ENCODE measurements at places on chromosomes 4 and X.

GRCh38 chrX:119655125-119655524, 37.8 kb downstream of the SEPTIN6 start:
- no peaks in the 10 kb centered on the region for H3K27me3 ChIP-seq
- peaks cover 2% of the 10 kb centered on the region for H3K4me1 ChIP-seq
- H3K27ac ChIP-seq: no peak overlapping the region

DNA sequence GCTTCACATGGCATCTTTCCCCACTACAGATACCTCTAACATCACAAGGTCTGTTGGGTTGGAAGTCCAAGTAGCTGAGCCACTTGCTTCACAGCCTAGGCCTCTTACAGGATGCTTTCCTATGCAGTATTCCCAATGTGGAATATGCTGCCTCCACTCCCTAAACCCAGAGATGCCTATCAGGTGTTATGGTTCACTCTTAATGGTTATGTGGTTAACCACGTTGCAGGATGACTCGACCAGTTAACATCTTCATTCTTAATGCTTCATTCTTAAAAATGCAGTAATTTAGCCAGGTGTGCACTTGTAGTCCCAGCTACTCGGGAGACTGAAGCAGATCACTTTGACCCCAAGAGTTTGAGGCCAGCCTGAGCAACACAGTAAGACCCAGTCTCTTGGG, 24.2 kb downstream of the HAUS3 start:
- peak; percentile 80 for DNase-seq
- H3K4me3 ChIP-seq: no peak overlapping the region
- no peaks in the 10 kb centered on the region for H3K4me1 ChIP-seq
- H3K36me3 ChIP-seq: no peaks in the 10 kb centered on the region

DNA sequence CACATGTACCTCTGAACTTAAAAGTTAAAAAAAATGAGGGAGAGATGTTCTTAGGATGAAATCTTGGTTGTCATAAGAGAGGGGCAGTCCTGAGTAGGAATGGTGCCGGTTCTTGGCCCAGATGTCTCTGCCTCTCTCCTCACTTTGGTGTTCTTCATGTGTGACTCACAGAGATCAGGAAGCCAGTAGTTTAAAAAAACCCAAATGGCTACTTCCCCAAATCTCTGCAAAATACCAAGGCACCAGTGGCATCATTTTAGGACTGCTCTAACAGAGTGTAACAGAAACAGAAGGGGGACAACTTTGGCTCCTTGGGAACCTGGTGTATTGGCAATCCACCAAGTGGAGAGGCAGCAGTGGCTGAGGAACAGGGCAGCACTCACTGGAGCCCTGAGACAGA, 116.8 kb downstream of the SCD5 start:
- no peaks in the 10 kb centered on the region for H3K36me3 ChIP-seq
- no peak overlapping the region for H3K27ac ChIP-seq
- DNase-seq: no peak
- no peak overlapping the region for H3K4me3 ChIP-seq

DNA sequence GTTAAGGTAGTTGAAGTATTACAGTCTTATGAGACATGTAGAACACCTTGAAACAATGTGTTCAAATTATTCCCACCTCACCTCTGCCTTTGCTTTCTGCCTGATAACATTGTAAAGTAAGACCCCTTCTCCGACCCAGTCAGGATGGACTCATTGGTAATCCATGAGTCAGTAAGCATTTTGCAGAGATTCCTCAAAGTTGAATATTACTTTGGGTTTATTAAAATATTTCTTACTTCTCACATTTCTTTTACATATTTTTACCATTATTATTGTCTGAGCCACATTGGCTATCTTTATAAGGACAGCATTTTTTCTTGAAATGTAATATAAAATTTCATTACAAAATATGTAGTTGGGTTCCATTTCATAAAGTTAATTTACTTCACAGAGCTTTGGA, 201.6 kb downstream of the BMPR1B start:
- H3K36me3 ChIP-seq: no peaks in the 10 kb centered on the region
- no peaks in the 10 kb centered on the region for H3K4me1 ChIP-seq
- no peak overlapping the region for H3K27ac ChIP-seq

DNA sequence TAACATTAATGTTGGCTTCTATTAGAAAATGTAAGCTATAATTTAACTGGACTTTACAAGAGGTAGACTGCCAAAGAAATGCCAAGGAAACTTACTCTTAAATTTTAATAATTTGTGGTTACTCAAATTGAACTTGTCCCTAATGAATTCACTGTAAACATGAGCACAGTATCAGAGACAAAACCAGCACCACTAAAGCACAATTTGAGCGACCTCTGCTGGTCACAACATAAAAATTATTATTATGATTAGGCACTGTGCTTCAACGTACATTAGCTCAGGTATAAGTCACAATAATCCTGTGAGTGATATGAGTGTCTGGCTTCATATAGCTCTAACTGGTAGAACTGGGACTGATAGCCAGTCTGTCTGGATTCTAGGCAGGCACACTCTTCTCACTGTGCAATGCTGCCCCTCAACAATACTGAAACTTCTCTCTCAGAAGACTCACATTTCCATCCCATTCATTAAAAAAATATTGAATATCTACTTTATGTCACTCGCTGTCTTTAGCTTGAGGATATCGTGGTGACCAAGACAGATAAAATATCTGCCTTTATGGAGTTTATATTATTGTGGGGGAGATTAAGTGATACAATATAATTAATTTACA, 8.0 kb downstream of the NUDT6 start:
- no peak overlapping the region for H3K4me3 ChIP-seq
- no peak overlapping the region for H3K27ac ChIP-seq
- DNase-seq: peak; percentile 29
- H3K4me1 ChIP-seq: peaks cover 5% of the 10 kb centered on the region

DNA sequence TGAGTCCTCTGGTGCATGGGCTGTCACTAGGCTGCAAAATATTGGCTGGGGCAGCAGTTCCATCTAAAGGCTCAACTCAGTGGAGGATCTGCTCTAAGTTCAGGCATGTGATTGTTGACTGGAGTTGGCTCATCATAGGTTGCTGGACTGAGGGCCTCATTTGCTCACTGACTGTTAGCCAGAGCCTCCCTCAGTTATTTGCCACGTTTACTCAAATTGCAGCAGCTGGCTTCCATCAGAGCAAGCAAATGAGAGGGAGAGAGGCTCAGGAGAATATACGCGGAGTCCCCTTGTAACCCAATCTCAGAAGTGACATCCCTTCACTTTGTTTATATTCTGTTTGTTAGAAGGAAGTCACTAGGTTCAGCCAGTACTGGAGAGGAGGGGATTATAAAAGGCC, 54.1 kb downstream of the BMP3 start:
- no peaks in the 10 kb centered on the region for H3K27me3 ChIP-seq
- no peak for DNase-seq
- H3K4me1 ChIP-seq: no peaks in the 10 kb centered on the region
- H3K36me3 ChIP-seq: no peaks in the 10 kb centered on the region

DNA sequence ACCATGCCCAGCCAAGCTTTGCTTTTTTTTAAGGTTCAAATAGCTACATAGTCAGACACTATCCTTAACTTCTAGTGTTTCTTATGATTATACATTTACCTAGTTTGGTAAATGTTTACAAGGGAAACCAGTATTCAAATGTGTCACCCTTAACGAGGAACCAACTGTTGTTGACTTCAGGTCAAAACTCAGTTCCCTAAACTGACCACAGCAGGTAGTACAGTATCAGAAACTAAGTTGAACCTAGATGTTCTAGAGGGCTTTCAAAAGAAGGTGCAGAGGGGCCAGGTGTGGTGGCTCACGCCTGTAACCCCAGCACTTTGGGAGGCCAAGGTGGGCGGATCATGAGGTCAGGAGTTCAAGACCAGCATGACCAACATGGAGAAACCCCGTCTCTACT, 11.3 kb downstream of the GPC4 start:
- no peak for DNase-seq
- H3K27me3 ChIP-seq: no peaks in the 10 kb centered on the region
- no peaks in the 10 kb centered on the region for H3K36me3 ChIP-seq
- H3K27ac ChIP-seq: no peak overlapping the region

DNA sequence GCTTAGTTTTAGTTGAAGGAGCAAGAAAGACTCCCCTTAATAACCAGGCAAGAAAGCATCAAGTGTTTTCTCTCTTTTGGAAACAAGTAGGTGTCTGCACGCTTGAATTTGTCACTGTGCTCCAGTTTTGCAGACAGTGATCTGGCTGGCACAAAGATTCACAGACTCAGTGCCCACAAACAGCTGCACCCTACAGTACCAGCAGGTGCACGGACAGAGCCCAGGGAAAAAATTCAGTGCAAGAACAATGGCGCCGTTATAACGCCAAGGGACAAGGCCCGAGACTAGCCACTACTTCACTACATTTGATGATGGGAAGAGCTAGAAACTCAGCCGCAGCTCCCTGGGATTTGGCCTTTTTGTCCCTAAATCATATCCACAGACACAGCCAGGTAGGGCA, 56.0 kb downstream of the ZNF827 start:
- no peak overlapping the region for H3K4me3 ChIP-seq
- no peak for DNase-seq
- H3K4me1 ChIP-seq: peaks cover 6% of the 10 kb centered on the region
- no peak overlapping the region for H3K27ac ChIP-seq
- H3K36me3 ChIP-seq: no peaks in the 10 kb centered on the region
- no peaks in the 10 kb centered on the region for H3K27me3 ChIP-seq

DNA sequence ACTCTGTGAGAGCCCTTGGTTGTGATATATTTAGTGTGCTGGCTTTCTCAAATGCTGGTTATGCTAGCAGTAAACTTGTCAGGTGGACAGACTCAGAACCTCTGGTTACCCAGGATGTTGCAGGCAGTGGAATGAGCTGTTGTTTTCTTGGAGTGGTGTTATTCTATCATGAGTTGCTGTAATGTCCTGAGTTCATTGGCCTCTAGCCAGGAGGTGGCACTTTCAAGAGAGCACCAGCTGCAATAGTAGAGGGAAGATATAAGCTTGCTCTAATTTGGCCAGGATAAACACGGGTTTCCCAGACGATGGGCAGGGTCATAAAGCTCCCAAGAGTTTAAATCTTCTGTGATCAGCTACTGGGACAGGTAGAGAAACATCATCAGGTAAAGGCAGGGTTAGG, 95.0 kb upstream of the UBQLN2 start:
- H3K4me1 ChIP-seq: no peaks in the 10 kb centered on the region
- no peak overlapping the region for H3K4me3 ChIP-seq
- no peaks in the 10 kb centered on the region for H3K36me3 ChIP-seq
- no peak overlapping the region for H3K27ac ChIP-seq
- no peaks in the 10 kb centered on the region for H3K27me3 ChIP-seq

DNA sequence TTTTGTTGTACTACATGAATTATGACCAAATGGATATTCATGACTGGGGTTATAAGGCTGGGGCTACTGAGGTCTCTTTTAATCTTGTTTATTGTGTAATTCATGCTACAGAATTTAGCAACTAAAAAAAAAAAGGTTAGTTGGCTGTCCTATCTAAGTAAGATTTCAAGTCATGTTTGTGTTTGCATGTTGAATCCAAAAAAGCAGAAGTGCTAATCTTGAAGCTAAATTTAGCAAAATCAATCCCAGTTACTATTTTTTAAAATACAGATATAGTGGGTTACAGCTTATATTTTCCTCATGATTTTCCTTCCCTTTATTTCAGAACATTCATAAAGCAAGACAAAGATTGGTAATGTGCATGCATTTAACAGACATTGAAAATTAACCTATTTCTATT, 19.4 kb downstream of the MTMR1 start:
- no peaks in the 10 kb centered on the region for H3K27me3 ChIP-seq
- H3K4me3 ChIP-seq: no peak overlapping the region
- no peaks in the 10 kb centered on the region for H3K36me3 ChIP-seq
- DNase-seq: no peak

DNA sequence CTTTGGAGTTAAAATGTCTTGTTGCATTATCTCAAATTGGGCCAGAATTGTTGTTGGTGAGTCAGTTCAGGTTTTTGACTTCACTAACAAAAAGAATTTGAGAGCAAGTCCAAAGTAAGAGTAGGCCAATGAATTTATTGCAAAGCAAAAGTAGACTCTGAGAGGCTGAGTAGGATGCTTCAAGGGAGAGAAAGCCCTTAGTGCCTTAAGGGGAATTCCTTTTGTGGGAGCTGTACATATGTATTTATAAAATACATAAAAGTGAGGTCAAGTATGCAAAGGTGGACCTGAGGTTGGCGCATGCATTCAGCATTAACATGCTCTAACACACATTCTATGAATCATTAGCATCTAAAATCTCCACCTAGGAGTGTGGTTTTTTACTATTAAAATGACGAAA, 565.4 kb downstream of the GRXCR1 start:
- peak; percentile 76 for DNase-seq
- H3K27ac ChIP-seq: no peak overlapping the region
- H3K36me3 ChIP-seq: no peaks in the 10 kb centered on the region
- H3K4me1 ChIP-seq: no peaks in the 10 kb centered on the region

- no peak overlapping the region for H3K27ac ChIP-seq
- no peak for DNase-seq
- H3K4me3 ChIP-seq: no peak overlapping the region
- peaks cover 2% of the 10 kb centered on the region for H3K36me3 ChIP-seq
Observed at GRCh38 chr4:183323295-183323694, 1.1 kb upstream of the CLDN24 start.

DNA sequence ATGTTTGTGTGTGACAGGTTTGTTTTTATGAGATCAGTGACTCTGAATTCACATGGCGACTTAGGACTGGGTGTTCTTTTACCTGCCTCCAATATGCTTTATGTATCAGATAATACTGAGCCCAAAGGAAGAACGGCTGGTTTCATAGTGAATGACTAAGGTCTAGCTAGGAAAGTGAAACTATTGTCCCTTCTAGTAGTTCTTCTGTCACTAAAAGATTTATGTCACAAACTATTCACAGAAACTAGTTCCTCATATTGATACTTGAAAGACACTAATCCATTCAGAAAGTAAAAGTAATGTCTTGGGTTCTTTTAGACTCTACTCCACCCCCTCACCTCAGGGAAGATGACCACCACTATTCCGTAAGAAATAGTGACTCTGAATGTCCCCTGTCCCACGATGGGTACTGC, 81.7 kb downstream of the EGF start:
- peaks cover 4% of the 10 kb centered on the region for H3K27me3 ChIP-seq
- no peaks in the 10 kb centered on the region for H3K4me1 ChIP-seq
- no peak overlapping the region for H3K4me3 ChIP-seq
- no peaks in the 10 kb centered on the region for H3K36me3 ChIP-seq

DNA sequence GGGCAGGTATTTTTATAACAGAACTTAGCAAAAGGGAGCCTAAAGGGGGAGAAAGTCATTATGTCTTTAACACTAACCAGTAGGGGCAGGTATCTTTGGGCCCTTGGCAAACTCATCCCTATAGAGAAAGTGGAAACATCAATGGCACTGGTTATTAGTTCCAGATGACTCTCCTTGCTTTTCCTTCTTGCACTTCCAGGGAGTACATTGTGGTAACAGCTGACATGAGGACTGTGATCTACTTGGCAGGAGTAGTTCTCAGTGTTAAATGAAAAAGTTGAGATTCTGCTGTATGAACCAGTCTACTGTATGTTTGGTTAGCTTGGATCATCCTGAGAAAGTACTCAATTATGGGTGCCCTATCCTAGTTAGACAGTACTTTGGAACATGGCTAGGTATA, 93.6 kb downstream of the ATXN3L start:
- no peaks in the 10 kb centered on the region for H3K27me3 ChIP-seq
- H3K4me3 ChIP-seq: no peak overlapping the region
- H3K27ac ChIP-seq: no peak overlapping the region
- no peak for DNase-seq
- H3K36me3 ChIP-seq: no peaks in the 10 kb centered on the region
- H3K4me1 ChIP-seq: peaks cover 2% of the 10 kb centered on the region

- H3K4me3 ChIP-seq: no peak overlapping the region
- no peak overlapping the region for H3K27ac ChIP-seq
- no peak for DNase-seq
- no peaks in the 10 kb centered on the region for H3K27me3 ChIP-seq
Observed at GRCh38 chrX:70549429-70549828, 104.8 kb downstream of the DLG3 start.

- H3K4me1 ChIP-seq: no peaks in the 10 kb centered on the region
- H3K27ac ChIP-seq: no peak overlapping the region
- no peak overlapping the region for H3K4me3 ChIP-seq
- H3K36me3 ChIP-seq: no peaks in the 10 kb centered on the region
Observed at GRCh38 chrX:143754183-143754582, 33.6 kb upstream of the SPANXN2 start.

Data from fibroblast of lung (primary cell).